SJCRH30 (cell line): ENCODE measurements at places on chromosomes 4 and X.

GRCh38 chr4:1728061-1728980 lies 7.0 kb downstream of the TACC3 start:
- DNase-seq = no peak

DNA sequence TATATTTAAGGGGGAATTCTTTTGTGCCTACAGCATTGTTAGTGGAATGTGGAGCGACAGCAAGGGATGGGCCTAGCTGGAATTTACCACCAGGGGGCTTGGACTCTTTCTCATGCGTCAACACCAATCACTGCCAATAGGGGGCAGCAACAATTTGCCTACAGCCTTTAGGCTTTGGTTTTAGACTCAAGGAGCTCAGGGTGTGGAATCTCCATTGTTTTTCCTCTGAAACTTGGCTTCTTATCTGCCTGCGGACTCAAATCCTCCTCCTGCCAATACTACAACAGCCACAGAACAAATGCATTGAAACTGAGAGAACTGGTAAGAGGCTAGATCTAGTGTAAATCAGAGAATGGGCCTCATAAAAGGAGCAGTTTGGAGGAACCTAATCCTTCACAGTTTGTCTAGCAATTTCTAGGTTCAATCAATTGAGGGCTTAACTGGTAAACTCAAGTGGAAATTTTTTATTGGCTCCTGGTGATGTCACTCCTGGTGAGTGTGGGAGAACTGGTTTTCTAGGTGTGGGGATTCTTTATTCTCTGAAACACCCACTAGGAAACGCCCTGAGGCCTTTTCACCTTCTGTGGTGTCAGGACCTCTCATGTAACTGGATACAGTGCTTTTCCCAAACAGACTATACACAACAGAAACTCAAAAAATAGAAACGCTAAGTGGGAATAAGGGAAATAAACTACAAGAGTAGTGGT lies 27.9 kb upstream of the TMSB4X start:
- peak; percentile 97 for DNase-seq

DNA sequence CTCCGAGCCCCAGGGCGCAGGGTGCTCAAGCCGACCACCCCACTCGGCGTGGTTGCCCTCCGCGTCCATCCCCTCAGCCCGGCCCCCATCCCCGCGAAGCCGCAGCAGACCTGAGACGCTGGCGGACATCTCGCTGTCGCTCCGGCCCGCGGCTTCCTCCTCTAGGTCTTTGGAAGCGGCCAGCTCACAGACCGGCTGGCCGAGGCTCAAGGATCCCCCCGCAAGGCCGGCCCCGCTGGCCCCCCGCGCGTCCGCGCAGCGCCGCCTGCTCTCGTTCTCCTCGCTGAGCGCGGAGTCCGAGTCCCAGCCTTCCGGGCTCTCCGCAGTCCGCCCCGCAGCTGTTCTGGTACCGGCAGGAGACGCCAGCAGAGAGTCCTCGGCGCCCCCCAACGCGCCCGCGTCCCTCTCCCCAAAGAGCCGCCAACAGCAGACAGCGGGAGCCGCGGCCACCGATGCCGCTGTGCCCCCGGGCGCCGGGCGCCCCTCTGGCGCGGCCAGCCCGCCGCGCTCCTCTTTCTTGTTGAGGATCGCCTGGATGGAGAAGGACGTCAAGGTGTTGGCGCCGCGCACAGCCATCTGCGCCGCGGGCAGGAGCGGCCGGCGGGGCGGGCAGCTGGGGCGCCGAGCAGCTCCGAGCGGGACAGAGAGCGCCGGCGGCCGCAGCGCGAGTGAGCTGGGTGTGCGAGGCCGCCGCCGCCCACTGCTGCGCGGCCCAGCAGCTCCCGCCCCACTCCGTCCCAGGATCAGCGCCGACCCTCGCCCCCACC lies at the start of gene NKX3-2:
Gene NKX3-2 (minus strand): TSS at position 670 of the 767 bp plus-strand sequence. CDS start 94 bp downstream, at position 576.
- DNase-seq = peak; percentile 63

DNA sequence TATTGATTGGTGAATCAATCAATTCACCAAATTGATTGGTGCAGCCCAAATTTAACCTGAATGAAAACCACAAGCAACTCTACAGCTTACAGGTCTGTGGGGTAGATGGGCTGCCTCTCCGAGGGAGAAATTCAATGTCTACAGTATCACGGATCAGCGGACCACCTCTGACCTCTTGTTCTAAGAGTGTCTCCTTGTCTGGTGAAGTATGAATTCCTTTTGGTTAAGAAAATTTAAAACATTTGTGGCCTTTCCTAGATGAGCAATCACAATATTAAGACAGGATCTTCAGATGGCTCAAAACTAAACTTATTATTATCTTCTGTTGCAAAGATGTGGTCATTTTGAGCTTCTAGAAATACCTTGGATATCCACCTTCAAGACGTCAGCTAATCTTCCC lies 153.3 kb downstream of the IL15 start:
- DNase-seq = no peak

- no peak for DNase-seq
Measured at GRCh38 chr4:48483777-48484493, 792 bp downstream of the SLC10A4 start.

DNA sequence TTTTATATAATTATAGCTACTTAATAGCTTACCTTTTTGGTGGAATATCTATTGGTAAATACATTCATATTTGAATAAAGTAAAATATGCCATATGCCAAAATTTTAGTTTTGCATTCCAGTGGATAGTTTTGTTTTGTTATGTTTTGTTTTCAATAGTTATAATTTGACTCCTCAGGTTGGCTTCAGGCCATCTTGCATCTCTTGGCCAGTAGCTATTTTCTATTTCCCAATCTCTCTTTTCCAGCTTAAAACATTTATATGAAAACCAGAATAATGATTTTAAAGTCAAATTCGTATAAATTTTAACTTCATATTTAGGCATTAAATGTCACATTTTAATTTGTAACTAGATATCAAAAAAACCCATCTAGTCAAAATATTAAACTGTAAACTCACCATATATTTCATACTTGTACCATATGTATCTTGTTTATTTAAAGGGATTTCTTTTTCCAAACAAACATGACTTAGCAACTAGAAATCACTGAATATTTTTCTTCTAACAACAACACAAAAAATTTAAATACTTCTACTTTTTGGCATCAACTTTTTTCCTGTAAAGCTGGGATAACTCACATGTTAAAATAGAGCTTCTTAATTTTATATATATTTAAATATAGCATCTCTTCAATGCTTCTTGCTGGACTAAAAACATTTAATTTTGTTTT lies 1209.6 kb downstream of the PCDH7 start:
- no peak for DNase-seq

GRCh38 chrX:21158678-21159077 lies 215.5 kb upstream of the CNKSR2 start:
- DNase-seq = no peak

GRCh38 chr4:30950737-30951136 lies 230.6 kb downstream of the PCDH7 start:
- no peak for DNase-seq

DNA sequence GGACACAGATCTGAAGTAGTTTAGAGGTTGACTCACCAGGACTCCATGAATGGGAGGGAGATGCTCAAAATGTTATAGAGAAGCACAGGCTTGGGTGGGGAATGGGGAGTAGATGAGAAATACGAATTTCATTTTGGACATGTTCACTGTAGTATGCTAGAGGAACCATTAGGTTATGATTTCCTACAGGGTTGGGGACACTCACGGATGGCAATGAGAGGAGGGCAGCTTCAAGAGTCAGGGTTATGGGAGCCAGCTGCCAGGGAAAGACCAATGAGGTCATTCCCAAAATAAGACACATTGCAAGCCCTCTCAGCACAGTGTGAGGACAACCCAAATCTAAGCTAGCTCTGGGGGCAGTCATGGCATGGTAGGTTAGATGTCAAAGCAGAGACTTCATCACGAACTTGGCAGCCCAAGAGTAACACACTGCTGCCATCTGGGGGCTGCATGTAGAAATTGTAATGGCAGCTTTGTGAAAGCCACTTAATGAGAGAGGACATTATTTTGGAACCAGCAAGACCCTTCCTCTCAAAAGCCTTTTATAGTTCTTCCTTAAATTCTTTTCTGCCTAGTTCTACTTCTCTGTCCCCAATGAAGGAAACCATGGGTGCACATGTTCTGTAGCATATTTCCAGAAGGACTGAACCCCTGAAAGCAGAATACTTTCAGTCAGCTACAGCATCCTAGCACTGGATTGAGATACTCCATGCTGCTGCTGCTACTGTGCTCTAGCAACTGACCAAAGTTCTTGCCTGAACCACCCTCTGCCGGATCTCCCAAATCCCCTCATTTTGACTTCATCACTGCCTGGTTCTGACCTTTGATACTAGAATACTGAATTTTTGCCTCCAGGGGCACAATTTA lies 16.2 kb upstream of the ZCCHC12 start:
- DNase-seq = peak; percentile 44

DNA sequence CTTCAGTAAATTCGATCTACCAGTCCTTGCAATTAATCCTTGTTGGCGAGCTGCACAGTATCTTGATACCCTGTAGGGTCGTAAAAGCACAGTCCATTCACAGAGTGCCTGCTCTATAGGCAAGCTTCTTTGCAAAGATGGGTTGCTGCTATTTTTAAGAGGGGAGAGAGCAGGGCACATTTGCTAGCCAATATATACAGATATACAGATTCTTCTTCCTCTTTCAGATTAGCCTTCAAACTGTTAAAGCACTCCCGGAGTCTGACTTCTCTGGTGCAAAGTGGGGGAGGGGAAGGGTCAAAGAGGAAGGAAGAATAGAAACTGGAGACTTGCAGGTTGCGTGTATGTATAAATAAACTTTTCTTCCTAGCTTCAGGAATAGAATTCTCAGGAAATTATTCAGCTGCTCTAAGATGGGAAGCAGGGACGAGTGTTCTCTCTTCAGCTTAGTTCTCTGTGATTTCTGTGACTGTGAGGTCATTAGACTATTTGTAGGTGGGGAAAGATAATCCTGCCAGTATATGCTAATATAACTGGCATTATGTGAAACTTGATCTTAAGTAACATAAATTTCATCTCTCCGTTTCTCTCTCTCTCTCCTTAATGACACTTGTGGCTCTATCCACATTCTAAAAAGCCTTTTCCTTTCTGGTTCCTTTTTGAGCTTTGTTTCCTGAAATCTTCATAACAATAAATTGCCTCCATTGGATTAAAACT lies at the start of gene CYSLTR1:
Gene CYSLTR1 (minus strand): TSS at position 242 of the 717 bp plus-strand sequence. CDS start 53,865 bp downstream, outside the sequence.
- no peak for DNase-seq

GRCh38 chrX:55523356-55523755 lies 33.7 kb upstream of the USP51 start:
- no peak for DNase-seq

- no peak for DNase-seq
Measured at GRCh38 chrX:38277136-38277535, 50.2 kb downstream of the RPGR start.

DNA sequence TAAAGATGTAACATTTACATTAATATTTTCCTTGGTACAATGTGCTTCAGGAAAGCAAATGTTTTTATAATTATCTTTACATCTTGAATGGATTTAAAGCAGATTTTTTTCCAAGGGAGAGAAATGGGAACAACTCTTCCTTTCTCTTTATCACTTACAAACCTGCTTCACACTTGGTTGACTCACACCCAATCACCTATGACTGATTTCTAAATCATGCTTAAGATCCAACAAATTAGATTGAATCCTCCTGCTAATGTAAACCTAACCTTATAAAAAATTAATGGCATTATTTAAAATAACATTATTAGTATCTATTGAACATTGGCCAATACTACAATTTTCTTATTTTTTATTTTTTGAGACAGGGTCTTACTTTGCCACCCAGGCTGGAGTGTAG lies 127.1 kb downstream of the INPP4B start:
- DNase-seq = no peak

DNA sequence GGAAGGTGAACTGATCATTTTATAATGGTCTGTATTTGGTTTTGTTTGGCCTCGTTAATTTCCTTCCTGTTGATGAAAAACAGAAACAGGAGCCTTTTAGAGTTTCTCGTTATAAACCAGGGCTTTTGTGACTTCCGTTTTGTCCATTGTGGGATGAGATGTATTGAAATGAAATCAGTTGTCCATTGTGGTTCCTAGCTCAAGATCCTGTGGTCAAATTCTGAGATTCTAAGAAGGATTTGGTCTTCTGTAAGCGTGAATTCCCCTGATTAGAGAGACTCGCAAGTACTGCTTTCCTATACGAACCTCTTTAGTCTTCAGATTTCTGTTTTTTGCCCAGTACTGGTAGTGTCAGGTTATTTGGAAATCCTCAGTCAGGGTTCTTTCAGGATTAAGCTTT lies 101.7 kb downstream of the RAPGEF2 start:
- no peak for DNase-seq

DNA sequence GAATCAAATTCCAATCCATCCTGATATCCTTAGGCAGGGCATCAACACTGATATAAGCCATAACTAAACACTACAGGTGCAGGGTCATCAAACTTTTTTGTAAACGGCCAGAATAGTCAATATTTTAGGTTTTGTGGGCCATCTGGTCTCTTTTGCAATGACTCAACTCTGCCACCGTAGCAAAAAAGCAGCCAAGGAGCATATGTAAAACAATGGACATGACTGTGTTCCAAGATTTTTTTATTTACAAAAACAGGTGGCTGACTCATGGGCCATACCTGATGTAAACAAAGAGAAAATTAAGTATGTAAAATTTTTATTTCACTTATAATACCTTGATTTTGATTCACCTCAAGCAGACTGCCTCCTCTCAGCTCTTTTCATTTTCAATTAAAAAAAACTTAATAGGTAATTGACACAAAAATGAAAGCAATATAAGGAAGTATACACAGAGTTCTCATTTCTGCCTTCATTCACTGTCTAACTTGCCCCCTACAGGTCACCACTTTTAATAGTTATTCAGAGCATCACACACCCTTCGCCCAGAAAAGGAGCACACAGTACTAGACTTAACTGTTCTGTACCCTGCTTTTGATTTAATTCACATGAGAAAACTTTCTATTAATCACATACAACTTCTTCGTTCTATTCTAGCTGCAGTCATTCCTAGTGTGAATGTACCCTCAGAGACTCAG lies 35.3 kb upstream of the GPM6B start:
- DNase-seq = no peak

DNA sequence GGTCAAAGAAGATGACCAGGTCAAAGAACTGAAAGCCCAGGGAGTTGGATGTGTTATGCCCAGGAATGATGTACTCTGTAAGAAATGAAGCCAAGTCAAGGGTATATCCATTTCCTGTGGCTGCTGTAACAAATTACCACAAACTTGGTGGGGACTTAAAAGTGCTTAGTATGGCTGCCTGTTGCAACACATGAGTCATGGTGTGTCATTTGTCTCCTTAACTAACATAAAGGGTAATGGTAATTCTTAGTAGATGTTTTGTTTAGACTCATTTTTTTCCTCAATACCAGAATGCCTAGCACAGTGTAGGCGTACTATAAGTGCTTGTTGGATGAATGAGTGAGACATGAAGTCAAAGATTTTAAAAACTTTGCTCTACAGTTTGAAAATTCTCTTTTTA lies 45.7 kb downstream of the SYTL5 start:
- DNase-seq = peak; percentile 4

DNA sequence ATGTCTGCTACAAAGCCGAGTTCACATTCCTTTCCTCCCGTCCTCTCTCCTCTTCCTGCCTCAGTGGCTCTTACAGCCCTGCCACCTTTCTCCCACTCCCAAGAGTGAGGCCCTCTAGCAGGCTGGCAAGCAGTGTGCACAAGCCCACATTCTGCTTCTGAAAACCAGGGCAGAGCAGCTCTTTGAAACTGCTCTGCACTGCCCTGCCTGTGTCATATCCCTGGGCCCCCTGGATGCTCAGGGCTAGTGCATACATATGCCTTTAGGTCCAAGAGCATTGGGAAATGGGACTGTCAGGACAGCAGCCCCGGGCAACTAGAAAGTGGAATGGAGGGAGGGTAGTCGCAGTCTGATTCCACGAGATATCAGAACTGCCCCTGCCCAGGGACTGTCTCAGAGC lies 42.4 kb downstream of the CNGA2 start:
- DNase-seq = no peak

- DNase-seq = peak; percentile 22
Measured at GRCh38 chrX:84186603-84187532, 1.1 kb downstream of the RPS6KA6 start.

GRCh38 chrX:107823456-107823855 lies 2.2 kb upstream of the MID2 start:
- DNase-seq = no peak
